Thyroid gland (tissue), 4 donors: ENCODE measurements at places on chromosomes 4 and X. TPM values are rescaled to one million over a fixed set of nuclear protein-coding genes. Genes with fewer than 3 reads are reported as not detected.

DNA sequence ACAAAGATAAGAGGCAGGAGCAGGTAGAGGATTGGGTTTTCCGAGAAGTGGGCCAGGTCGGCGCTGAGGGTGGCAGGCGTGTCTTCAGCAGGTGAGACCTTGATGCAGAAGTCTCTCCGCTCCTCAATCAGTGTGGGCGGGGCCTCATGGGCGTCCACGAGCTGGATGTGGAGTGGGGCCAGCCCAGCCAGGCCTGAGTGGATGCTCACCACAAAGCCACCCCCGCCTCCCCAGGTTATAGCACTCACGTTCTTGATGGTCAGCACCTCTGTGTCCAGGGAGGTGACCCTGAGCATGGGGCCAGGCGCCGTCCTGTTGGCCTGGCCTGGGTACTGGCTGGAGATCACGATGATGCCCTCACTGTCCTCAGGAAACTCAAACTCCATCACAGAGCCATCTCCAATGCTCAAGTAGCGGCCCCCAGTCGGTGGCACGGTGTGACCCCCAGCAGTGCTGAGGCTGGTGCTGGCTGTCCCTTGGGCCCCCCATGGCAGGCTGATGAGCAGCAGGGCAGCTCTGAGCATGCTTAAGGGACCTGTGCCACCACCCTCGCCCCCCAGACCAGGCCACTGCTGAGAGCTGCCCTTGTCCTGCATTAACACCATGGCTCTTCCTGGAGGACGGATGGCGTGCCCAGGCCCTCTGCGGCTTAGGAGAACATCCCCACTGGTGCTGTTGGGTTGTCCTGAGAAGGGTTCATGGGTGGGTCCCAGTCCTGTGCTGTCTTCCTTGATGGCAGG is 1.9 kb downstream of the SLC10A3 start:
- H3K27ac ChIP-seq = no peak overlapping the region
- no peaks in the 10 kb centered on the region for H3K27me3 ChIP-seq
- DNase-seq = no peak

GRCh38 chr4:182486881-182487280 is 243.7 kb downstream of the TENM3 start:
- H3K4me3 ChIP-seq = no peak overlapping the region
- no peak overlapping the region for H3K27ac ChIP-seq
- no peaks in the 10 kb centered on the region for H3K36me3 ChIP-seq

DNA sequence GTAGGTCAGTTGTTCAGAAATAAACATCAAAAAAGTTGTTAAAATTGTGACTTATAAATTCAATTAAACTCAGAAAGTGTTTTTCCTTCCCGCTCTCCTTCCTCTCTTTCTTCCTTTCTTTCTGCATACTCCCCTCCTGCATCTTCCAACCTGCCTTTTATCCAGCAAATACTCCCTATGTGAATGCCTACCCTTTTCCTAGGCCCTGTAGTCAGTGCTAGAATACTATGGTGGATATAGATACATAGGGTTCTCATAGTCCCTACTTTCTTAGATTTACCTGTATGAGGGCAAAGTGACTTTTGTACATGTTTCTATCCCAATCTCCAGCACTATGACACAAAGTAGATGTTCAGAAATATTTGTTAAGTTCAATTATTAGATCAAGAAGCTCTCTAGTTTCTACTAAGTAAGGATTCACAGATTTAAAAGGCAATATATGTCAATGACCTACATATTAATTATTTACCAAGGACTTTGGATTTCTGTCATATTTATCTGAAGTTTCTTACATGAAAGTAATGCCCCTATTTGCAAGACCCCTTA is 732 bp downstream of the SULT1E1 start:
- no peak for DNase-seq
- H3K4me3 ChIP-seq = no peak overlapping the region
- peaks cover 3% of the 10 kb centered on the region for H3K4me1 ChIP-seq
- no peaks in the 10 kb centered on the region for H3K27me3 ChIP-seq

- H3K4me3 ChIP-seq = peak within 1 kb of the TSS; percentile 58
- peak; percentile 88 for DNase-seq
Measured at GRCh38 chrX:2928583-2929434, at the start of gene ARSD. ARSD (minus strand) TSS chrX:2929339; CDS start chrX:2929275, 64 bp downstream.

- no peaks in the 10 kb centered on the region for H3K36me3 ChIP-seq
- DNase-seq = no peak
- peaks cover 6% of the 10 kb centered on the region for H3K4me1 ChIP-seq
- no peak overlapping the region for H3K4me3 ChIP-seq
Measured at GRCh38 chr4:622996-623913, 2.1 kb upstream of the PDE6B start.

DNA sequence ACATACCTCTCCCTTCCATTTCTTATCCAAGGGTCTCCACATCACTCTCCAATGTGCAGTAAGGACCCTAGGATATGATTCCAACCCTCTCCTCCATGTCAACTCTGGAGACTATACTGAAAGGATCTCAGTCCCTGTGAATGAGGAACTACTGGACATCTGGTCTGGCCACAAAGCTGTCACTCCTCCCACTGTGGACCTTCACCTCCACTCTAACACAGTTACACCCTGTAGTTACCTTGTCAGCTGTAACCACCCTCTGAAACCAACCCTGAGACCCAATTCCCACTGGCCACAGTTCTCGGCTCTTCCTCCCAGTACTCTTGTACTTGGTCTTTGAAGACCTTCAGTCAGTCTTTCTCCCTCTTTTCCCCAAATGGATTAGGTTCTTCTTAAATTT is 2.9 kb downstream of the TMEM128 start:
- H3K4me3 ChIP-seq = no peak overlapping the region
- DNase-seq = no peak
- no peaks in the 10 kb centered on the region for H3K27me3 ChIP-seq
- peaks cover 15% of the 10 kb centered on the region for H3K4me1 ChIP-seq
- no peak overlapping the region for H3K27ac ChIP-seq
- peaks cover 40% of the 10 kb centered on the region for H3K36me3 ChIP-seq

GRCh38 chrX:151596282-151596681 is 32.8 kb downstream of the PASD1 start:
- H3K4me1 ChIP-seq = no peaks in the 10 kb centered on the region
- no peaks in the 10 kb centered on the region for H3K27me3 ChIP-seq
- no peak overlapping the region for H3K4me3 ChIP-seq
- H3K27ac ChIP-seq = no peak overlapping the region
- H3K36me3 ChIP-seq = no peaks in the 10 kb centered on the region

- no peaks in the 10 kb centered on the region for H3K4me1 ChIP-seq
- DNase-seq = no peak
- no peaks in the 10 kb centered on the region for H3K27me3 ChIP-seq
- H3K4me3 ChIP-seq = no peak overlapping the region
- H3K36me3 ChIP-seq = no peaks in the 10 kb centered on the region
Measured at GRCh38 chrX:33324099-33324498, 112.8 kb upstream of the DMD start.

GRCh38 chr4:155802190-155802959 is 43.6 kb downstream of the GUCY1B1 start:
- no peak overlapping the region for H3K4me3 ChIP-seq
- no peak overlapping the region for H3K27ac ChIP-seq
- H3K4me1 ChIP-seq = no peaks in the 10 kb centered on the region
- no peak for DNase-seq
- no peaks in the 10 kb centered on the region for H3K27me3 ChIP-seq

DNA sequence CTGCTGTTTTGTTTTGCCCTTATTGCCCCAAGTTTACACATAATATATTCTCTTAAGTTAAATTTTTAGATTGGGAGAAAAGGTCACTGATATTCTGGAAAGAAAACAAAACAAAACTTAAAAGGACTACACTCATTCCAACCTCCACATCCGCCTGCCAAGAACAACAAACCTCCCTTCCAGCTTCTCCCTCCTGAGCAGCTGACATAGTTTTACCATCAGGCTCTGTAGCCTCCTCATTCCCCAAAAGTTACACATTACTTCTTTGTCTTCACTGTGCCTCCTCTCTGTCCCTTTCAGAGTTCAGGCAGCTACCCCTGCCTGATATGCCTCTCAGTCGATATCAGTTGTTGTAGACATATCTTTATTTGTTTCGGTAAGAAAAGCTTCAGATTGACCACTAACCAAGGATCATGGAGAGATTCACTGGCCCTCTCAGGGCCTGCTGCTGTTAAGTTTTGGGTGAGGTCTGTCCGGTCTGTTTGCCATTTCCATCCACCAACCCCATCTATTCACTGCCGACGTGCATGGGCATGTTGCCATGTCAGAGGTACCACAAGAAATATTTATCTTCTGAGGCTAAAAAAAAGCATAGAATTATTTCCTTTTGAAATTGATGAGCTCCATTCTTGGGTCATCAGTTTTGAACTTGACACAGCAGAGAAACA is 164.1 kb downstream of the GASK1B start:
- H3K27me3 ChIP-seq = no peaks in the 10 kb centered on the region
- H3K36me3 ChIP-seq = no peaks in the 10 kb centered on the region
- DNase-seq = no peak
- no peak overlapping the region for H3K4me3 ChIP-seq
- H3K27ac ChIP-seq = no peak overlapping the region
- peaks cover 11% of the 10 kb centered on the region for H3K4me1 ChIP-seq

- DNase-seq = no peak
- H3K27me3 ChIP-seq = no peaks in the 10 kb centered on the region
- H3K4me1 ChIP-seq = peaks cover 5% of the 10 kb centered on the region
- H3K27ac ChIP-seq = no peak overlapping the region
- peaks cover 4% of the 10 kb centered on the region for H3K36me3 ChIP-seq
Measured at GRCh38 chr4:6647582-6648230, 7.2 kb downstream of the MRFAP1 start.

DNA sequence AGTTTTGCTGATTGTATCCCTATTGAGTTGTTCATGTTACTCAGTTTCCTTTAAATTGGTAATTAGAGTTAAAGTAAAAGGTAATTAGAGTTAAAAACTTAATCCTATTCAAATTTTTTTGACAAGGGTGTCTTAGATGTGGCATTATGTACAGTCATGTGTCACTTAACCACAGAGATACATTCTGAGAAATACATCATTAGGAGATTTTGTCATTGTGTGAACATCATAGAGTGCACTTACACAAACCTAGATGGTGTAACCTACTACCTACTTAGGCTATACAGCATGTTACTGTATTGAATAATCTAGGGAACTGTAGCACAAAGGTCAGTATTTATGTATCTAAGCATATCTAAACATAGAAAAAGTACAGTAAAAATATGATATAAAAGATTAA is 39.2 kb downstream of the BEX3 start:
- no peaks in the 10 kb centered on the region for H3K4me1 ChIP-seq
- no peak overlapping the region for H3K4me3 ChIP-seq
- H3K27me3 ChIP-seq = no peaks in the 10 kb centered on the region
- no peaks in the 10 kb centered on the region for H3K36me3 ChIP-seq
- DNase-seq = no peak

The MAGEC3 gene
- not detected for total RNA-seq

The MTNR1A gene
- total RNA-seq = not detected
